Psoas muscle (tissue), 8 donors: ENCODE measurements at places on chromosomes 13 and 19. TPM values are rescaled to one million over a fixed set of nuclear protein-coding genes. Genes with fewer than 3 reads are reported as not detected.

Gene ZNF253
- 4.5 TPM for total RNA-seq

Gene FPR1
- total RNA-seq, result 2.7 TPM

Gene CA11
- 8.6 TPM for total RNA-seq

Gene SLC25A41
- total RNA-seq, result 0.60 TPM

Gene STAP2
- total RNA-seq, result 0.66 TPM

Gene SMIM44
- total RNA-seq, result not detected

Gene ZNF208
- total RNA-seq, result 0.76 TPM

Gene KLK14
- not detected for total RNA-seq

Gene NCAN
- not detected for total RNA-seq

Gene OR4F17
- not detected for total RNA-seq
